ENCODE measurements at places on chromosomes 16 and 17.
A peak's percentile ranks its signal among the peaks of the same experiment; 100 is the strongest.

DNA sequence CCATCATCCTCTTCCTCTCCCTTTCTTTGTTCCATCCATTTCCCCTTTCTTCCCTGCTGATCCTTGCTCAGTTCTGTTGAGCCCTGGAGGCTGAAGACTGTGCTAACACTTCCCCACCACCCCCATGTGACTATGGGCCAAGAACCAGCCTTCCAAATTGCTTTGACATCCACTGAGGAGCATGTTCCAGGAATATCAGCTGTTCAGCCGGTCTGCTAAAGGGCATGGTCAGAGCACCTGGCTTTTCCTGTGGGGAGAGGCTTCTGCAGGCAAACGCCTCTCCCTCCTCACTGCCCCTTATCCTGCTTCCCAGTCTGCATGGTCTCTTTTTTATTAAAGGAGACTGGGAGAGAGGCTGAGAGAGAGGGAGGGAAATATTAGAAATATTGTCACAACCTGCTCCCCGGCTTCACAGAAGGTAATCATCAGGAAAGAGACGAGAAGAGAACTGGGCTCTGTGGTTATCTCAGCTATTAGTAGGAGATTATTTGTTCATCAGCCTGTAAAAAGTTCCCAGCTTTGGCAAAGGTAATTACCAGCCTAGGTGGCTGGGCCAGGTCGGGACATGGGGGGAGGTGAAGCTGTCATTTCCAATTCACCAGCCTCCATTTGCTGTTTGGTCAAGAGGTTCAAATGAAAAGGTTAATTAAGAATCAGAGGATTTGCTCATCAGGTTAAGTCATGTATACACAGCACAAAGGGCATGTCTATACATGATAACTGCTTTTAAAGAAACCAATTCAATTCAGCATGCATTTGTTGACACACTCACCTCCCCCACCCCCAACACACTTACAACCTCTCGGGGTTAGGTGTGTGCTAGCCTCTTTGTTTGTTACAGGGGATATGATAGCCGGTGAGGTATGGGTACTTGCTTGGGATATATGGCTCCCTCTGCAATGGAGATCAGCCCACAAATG, 83.7 kb upstream of the CRHR1 start:
- DNase-seq = no peak

GRCh38 chr17:10325031-10325695, 47.6 kb downstream of the MYH13 start:
- no peak for DNase-seq

- DNase-seq = peak; percentile 85
These were observed 20.2 kb downstream of the CRISPLD2 start for GRCh38 chr16:84839956-84840355.

DNA sequence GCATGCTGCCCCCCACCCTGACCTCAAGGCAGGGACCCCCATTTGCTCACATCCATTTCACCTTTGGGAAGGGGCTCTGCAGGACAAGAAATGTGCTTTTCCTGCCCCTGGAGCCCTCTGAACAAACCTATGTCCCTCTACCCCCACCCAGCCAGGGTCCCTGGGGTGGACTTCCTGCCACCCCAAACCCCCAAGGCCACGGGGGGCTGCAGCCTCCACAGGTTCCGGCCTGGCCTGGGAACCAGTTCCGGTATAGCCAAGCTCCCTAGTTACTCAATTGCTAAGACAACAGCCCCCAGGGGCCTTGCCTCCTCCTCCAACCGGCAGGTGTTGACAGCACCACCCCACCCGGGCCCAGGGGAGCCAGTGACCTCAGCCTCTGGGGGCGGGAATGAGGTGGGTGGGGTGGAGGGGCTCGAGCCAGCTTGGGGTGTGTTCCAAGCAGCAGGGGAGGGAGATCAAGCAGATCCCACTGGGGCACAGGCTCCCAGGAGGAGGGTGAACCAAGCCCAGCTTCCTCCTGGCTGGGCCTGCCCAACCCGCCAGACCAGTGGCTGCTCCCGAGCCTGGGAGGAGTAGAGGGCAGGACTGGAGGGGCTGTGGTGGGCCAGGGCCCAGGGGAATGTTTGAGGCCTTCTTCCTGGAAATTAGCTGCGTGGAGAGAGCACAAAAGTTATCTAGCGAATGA, 6.6 kb downstream of the PNMT start:
- no peak for DNase-seq

DNA sequence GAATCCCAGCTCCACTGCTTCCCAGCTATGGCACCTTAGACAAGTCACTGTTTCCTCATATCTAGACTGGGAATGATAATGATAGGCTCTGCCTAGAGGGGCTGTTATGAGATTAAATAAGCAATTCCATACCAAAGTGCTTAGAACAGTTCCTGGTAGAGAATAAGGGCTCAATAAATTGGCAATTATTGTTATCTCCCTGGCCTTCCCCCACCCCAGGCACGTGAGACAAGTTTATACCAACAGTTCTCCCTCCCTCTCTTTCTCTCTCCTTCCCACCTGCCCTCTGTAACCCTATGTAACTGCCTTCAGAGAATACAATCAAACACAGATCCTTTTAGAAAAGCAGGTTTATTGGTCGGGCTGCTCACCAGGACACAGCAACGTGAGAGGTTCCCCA, 13.9 kb upstream of the STAT3 start:
- DNase-seq = no peak

DNA sequence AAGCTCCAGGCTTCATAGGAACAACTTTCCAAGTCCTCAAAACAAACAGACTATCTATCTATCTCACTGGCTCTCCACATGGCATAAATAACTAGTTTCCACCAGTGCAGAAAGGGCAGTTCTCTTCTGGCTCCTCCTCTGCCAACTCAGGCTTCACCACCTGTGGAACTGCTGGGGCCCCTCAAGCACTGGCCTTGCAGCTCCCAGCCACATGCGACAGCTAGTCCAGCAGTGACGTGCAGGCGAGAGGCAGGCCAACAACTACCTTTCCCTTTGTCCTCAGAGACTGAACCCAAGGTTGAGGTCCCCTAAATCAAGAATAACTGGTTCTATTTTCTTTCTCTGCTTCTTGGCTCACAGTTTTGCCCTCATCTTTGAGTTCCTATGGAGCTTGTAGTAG, 137.6 kb downstream of the AATF start:
- no peak for DNase-seq

DNA sequence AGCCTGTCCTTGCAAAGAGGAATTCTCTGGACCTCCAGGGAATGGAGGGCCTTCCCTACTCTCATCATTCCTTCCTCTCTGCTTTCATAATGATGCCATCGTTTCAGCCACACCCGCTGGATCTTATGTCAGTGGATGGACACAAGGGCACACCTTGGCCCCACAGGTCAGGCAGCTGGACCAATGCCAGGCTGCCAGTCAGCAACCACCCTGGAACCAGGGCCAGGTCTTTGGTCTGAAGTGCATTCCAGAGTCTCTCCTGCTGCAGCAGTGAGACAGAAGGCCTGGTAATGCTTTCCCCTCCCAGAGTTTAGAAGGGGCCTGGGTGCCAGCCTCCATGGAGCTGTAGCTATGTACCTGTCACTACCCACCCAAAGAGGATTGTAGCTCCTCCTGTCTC, 7.4 kb downstream of the C1QL1 start:
- no peak for DNase-seq

DNA sequence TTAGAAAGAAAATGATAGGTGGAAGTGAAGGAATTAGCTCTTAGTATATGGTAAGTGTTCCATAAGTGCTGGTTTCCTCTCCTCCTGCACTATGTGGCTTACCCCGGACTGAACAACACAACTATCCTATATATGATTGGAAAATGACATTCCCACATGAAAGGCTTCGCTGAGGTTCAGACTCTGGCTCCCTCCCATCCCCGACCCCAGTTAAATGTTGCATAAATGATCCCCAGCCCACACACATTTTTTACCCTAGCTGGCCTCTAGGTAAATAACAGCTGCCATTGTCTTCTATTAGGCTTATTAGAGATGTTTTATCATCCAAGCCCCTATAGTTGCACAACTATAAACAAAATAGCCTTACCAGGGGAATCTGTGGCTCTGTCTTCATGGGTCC, 495.6 kb upstream of the CDH11 start:
- no peak for DNase-seq

- peak; percentile 84 for DNase-seq
These were observed 125.9 kb upstream of the HS3ST3A1 start for GRCh38 chr17:13727441-13728171.
